ENCODE measurements at places on chromosomes 3 and 15.

DNA sequence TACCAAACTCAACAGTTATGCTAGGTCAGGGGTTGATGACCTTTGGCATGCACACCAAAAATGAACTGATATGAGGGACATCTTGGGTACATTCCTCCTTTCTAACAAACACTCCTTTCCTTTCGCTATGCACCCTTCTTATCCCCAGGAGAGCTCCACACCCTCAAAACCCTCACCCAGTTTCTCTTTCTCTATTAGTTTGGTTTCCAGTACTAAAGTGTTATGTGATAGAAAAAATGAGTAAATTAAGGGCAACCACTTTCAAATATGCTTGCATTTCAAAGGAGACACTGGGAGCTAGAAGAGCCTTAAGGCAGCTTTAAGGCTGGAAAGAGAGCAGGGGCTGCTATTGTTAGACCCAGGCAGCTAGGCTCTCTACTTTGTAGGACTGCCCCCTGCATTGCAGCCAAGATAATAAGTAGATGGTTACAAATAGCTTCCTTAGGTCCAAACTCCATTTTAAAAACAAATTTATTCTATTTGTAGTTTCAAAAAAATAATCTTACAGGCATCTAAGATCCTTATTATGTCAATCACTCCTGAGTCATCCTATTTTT, 244.3 kb downstream of the ZIC1 start:
- DNase-seq = no peak

GRCh38 chr3:121431726-121432517, 113.9 kb downstream of the POLQ start:
- peak; percentile 30 for DNase-seq

DNA sequence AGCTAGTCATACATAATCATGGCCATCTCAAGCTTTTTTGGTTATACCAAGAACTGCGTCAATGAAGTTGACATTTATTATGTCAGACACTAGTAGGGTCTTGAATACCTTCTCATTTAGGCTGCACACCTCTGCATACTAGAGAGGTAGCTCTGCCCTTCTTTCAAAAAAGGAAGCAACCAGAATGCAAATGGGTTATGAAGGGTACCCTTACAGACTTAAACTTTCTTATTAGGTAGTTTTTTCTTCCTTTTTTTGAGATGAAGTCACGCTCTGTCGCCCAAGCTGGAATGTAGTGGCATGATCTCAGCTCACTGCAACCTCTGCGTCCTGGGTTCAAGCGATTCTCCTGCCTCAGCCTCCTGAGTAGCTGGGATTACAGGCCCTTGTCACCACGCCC, 3.3 kb downstream of the PCNP start:
- no peak for DNase-seq

DNA sequence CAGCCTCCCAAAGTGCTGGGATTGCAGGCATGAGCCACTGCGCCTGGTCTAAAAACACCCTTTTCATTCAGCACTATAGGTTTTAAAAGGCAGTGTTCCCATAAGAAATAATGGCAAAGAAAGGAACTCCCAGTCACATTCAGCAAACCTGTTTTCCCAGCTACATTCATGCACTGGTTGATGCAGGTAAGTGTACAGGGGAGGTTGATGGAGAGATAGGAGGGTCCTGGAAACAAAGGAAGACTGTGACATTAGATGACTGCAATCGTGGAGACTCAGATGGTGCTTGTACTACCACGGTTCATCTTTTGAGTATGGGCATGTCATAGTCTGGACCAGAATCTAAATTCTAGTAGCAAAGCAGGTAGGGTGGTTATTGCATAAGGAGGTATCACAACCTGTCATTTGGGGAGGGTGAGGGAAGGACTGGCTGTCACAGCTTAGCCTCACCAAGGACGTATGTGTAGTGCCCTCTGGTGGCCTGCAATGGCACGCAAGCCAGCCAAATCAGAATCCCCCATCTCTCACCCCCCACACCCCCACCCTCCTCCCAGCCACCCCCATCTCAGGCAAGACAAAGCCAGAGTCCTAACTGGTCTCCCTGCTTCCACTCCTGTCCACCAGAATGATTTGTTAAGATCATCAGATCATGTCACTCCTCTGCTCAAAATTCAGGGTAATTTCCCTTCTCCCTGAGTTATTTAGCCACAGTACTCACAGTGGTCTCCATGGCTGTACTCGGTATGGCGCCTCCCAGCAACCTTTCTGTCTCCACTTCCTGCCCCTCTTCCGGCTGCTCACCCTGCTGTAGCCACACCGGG, 28.8 kb upstream of the UBL7 start:
- peak; percentile 75 for DNase-seq

DNA sequence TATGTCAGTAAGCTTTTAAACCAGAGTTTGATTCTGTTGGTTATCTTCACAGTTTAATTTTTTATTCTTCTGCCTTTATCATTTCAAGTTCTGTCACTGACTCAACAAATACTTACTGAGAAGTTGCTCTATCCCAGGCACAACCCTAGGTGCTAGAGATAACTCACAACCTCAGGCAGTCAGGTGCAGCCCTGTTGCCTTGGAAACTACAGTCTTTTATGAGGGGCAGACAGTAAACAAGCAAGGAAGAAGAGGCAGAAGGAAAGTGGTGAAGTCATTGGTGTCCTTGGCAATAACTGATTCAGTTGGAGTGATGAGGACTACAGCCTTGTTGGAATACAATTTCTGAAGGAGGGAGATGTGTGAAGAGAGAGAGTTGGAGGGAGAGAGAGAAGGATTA, 142.1 kb upstream of the LRTM1 start:
- no peak for DNase-seq
